Activated T-helper 2 cell treated with anti-CD3 and anti-CD28 coated beads, Interferon-gamma antibody, Interleukin-2, Interleukin-4, amounts not matched to agents 10 μg/mL and 5 μg/mL and 100 μg/mL, durations not matched to agents 14 hours and 24 hours and 36 hours (primary cell): ENCODE measurements at places on chromosomes 16 and 17. TPM values are rescaled to one million over a fixed set of nuclear protein-coding genes. Genes with fewer than 3 reads are reported as not detected.

DNA sequence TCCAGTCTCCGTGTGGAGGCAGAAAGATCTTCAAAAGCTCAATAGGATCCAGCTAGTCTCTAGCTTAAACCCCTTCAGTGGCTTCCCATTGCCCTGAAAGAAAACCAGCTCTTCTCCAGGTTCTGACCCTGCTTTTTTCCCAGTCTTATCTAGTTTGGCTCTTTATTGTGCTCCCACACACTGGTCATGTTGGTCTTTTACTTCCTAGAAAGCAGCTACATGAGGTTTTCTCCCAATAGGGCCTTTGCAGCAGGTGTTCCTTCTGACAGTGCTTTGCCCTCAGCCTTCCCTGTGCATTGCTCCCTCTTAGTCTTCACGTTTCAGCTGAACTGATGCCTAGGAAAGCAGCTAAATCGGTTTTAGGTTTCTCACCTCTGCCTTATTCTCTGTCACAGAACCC, 21.7 kb upstream of the ABCA3 start:
- no peak for DNase-seq

The ARL17B gene
- 12.8 and 15.6 TPM in 2 replicates for total RNA-seq

DNA sequence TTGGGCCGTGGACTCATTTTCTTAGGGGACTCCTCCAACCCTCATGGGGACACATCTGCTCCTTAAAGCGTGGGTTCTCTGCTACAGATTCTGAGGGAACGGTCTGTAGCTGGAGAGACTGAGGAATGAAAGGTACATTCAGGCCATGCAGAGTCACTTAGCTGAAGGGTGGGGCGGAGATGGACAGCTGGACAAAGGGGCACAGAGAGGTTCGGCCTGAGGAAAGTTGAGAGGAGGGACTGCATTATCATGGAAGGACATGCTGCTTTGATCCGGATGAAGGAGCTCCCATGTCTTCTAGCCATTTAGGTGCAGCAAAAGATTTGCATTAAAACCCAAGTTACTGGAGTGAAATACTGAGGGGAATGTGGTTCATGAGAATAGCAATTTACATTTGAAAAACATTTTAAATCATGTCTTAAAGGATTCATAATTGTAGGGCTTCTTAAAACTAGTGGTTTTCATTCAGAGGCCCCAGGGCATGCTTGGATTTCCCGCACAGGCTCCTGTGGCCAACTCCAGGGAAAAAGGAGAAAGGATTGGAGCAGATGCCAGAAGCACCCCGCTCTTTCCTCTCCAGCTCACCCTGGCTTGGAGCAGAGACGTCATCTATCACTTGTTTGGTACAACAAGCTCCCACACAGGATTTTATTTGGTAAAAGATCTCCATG, 54.2 kb downstream of the CDRT4 start:
- no peak for DNase-seq

DNA sequence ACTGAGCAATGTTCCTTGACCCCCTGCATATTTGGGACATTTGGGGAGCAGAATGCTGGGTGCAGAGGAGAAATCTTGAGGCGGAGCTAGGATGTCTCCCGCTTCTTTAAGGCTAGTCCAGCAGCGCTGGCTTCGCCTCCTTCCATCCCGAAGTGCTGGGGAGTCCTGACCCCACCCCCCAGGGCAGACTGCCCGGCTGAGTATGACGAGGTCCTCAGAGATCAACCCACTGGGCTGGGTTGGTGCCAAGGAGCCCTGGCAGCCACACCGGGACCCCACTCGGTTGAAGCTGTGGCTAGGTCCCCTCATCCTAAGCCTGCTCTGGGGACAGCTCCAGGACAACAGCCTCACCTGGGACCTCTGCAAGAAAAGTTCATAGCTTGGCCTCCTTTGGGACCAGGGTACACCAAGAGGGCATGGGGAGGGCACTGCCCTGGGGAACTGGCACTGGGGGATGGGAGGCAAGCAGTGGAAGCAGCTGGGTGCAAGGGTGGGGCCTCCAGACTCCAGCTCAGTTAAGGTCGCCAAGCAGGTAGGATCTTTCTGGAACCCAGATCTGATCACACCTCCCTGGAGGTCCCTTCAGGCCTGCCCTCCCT, 11.0 kb downstream of the RHBDF2 start:
- DNase-seq = no peak

DNA sequence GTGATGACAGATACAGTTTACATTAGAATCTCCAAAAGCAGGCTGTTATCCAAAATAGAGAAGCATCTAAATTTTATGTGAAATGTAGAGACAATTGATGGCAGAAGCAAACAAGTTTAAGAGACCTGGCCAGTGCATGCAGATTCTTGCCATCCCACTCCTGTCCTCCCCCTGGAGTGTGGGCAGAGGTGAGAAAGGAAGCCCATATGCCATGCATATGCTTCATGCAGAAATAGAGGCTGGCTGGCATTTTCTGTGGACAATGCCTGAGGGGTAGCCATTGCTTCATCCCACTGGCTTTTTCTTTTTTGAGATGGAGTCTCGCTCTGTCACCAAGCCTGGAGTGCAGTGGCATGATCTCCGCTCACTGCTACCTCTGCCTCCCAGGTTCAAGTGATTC, 382.1 kb downstream of the RBFOX1 start:
- DNase-seq = no peak

- no peak for DNase-seq
Observed at GRCh38 chr17:10177913-10178505, 20.4 kb downstream of the GAS7 start.

The CACNG1 gene
- total RNA-seq = not detected in 2 replicates

DNA sequence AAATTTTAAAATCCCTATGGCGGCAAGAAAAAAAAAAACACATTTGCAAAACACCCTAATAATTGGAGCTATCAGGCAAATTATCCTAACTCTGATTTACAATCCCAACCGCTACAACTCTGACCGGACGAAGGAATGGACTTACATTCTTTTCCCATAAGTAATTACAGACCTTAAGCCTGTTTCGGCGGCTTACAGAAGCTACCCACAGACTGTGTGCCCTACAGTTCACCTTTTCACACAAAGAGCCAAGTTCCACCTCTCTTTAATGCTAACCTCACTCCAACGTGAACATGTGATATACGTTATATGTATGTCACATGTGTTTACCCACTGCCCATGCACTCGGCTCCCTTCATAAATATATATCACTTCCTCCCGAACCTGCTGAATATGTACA, 8.7 kb upstream of the MEAK7 start:
- DNase-seq = no peak

DNA sequence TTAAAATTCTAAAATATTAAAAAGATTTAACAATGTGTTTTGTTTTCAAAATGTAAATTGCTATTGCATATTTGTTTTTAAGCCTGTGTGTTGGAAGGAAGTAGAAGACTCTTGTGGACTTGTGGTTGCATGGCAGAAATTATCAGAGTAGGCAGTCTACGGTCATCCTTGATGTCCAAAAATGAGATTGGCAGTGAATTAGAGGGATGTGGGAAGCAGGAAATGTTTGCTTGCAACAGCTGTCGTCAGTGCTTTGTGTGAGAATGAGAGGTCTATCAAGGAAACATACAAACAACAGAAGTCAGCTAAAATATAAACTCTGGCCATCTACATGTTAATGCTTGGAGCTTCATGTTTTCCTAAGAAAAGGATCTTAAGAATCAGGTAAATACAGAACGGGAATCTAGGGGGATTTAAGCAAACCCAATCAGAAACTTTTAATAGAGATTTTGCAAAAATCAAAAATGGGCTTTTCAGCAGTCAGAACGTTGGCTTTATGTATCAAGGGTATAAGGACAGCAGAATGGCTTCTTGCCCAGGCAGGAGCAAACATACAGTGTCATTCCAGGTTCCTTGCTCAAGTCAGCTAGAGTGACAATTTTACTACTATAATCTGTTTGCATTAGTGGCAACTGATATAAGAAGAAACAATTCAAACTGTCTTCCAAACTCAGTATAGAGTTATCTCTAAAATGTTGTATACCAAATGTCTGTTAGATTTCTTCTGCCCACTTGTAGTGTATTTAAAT, 196.7 kb downstream of the CYB561 start:
- DNase-seq = no peak

The EVPL gene
- 0.02 TPM in 1 of 2 replicates, not detected in the other for total RNA-seq

GRCh38 chr16:75244844-75245758, 6.3 kb downstream of the BCAR1 start:
- no peak for DNase-seq

The AP1G1 gene
- 90.6 and 91.6 TPM in 2 replicates for total RNA-seq
